ENCODE measurements at places on chromosomes 2 and 18.

DNA sequence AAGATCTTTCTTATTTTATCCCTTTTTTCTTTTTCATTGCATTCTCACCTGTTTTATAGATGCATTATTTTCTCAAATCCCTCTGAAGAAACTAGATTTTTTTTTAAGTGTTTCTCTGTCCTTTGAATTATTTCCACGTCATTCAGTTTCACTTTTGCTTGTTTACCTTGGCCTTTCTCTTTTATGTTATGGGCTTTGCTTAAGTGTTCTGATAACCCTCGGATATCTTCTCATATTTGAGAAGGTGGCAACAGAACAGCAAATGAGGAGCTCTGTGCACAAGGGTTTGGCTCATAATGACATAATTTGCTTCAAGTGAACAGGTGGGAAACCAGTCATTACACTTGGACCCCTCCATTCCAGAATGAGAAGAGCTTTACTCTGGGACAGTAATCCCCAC is 111.9 kb downstream of the C1D start:
- no peak for DNase-seq

DNA sequence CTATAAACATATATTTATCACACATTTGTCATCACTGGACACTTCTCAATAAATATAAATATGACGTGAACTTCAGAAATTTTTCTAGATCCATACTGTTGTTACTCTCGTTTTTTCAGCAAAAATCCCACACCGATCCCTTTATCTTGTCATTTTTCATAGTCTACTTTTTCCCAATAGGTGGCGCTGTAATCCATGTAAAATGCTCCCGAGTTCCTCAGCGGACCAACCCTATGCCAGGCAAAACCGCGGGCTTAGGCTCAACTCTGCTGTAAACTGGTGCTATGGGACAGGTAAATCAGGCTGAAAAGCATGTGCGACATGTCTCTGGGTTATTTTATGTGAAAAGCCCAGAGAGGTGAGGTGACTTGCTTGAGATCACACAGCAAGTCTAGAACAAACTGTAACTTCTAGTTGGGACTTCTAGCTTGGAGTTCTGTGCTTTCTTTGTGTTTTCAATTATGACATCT is 104.0 kb downstream of the COBLL1 start:
- DNase-seq, result peak; percentile 75

GRCh38 chr2:86143307-86143706 is 37.3 kb downstream of the PTCD3 start:
- DNase-seq, result no peak

GRCh38 chr18:23943104-23943503 is 71.5 kb upstream of the TTC39C start:
- DNase-seq, result no peak

- DNase-seq, result no peak
These were observed 577.9 kb upstream of the GCFC2 start for GRCh38 chr2:76288598-76288997.

DNA sequence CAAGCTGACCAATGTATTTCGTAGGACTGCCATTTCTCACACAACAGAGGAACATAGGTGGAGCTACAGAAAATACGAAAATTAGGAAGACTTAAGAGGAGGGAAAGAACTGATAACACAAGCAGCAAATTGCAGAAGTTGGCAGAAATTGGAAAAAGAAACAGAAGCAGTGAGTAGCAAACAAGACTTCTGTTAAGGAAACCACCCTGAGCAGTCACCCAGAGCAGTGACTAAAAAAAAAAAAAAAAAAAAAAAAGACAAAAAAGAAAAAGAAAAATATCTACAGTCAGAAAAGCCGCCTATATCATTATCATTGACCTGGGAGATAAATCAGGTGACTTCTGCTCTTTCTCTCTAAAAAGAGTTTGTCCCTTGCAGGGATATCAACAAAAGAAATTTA is 21.4 kb downstream of the STK17B start:
- DNase-seq, result no peak

DNA sequence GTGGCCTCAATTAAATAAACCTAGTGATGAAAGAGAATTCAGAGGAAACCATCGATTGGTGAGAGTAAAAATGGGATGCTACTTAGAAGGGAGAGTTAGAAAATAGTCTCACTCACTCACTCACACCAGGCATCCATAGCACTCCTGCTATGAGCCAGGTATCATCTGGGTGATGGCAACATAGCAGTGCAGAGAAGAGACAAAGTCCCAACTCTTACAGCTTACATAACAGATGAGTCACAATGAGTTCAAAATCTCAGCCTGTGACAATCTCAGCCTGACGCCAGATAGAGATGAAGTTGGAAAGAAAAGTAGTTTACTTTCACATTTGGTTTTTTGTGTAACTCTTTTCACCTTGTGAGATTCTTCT is 55.4 kb upstream of the THOC1 start:
- DNase-seq, result no peak

- peak; percentile 19 for DNase-seq
These were observed 276.2 kb upstream of the EPHA4 start for GRCh38 chr2:221848286-221848685.

DNA sequence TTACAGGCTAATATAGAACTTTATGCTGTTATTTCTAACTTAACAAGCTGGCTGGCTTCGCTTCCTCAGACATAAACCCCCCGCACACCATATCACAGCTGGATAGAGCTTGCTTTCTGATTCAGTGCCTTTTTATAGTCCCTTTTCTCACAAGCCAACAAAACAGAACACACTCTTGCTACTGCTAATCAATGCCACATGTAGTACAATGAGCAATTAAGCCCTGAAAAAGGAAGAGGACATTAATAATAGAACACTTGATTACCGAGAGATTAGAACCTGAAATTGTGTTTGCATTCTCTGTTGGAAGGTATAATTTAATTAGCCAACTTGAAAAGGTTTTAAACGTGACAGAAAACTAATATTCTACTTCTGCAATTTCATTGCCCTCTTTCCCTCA is 267.7 kb upstream of the CYRIA start:
- DNase-seq, result no peak

- peak; percentile 83 for DNase-seq
These were observed 142.6 kb upstream of the FHL2 start for GRCh38 chr2:105541189-105542050.

- no peak for DNase-seq
These were observed 175.8 kb downstream of the IRS1 start for GRCh38 chr2:226623587-226624368.

GRCh38 chr2:236512902-236513435 is 56.7 kb upstream of the ACKR3 start:
- DNase-seq, result peak; percentile 52

- DNase-seq, result peak; percentile 42
These were observed 66.7 kb downstream of the PTPN4 start for GRCh38 chr2:119826370-119826961.

DNA sequence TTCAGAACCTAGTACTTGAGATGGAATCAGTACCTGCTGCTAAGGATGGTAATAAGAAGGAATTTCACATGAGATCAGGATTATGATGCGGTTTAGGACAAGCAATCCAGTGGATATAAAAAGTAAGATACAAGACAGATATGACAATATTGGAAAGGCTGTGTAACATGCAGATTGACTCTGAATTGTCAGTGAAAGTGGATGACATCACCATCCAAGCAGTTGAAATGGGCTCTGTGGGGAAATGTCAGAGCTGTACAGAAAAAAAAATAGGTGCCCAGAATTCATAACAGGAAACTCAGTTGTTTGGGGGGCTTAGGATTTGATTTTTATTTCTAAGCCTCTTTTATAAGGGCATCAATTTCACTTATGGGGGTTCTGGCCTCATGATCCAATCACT is 438.3 kb downstream of the SPAG16 start:
- no peak for DNase-seq

GRCh38 chr2:172251231-172251630 is 148.5 kb upstream of the DLX2 start:
- DNase-seq, result no peak

DNA sequence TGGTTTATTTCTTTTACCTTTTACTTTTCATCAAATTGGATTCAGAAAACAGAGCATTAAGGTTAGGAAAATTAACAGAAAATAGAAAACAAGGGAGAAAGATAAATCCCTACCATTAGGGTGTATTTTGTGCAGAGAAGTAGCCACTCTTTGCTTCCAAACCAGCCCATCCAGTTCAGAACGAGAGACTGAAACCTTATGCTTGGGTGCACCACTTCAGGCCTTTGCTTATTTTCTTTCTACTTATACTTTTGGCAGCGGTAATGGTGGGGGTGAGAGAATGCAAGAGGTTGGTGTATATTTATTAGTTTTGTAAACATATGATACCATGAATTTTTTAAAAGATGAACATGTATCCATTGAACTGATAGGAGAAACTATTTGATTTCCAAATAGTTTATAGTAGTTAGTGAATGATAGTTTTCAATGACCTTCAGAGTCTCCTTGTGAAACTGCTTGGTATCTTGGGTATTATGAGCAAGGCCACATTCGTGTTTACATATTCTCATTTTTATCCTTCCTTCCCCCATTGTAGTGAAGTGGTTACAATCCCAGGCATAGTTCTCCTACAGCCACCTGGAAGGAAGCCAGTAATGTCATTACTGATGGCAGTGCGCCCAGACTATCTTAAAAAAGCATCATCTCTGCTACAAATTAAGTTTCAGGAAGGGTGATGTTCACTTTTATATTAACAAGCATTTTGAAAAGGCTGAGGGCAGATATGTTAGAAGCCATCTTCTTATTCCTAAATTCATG is 60.8 kb downstream of the MFSD6 start:
- DNase-seq, result peak; percentile 86

DNA sequence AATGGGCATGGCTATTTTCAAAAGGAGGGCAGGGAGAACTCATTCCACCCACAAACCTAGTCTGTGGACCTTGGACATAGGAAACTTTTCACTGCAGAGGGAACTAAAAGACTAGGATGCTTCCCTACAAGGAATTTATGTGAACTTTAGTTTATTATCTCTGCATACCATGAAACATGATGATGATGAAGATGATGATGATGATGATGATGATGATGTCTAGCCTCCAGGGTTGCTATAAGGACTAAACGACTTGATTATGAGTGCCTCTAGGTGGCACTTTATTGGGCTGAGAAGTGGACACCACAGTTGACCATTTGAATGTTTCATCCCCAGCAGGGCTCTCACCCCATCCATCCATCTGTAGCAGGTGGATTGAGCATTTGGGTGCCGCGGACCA is 260.0 kb upstream of the TCF4 start:
- no peak for DNase-seq

GRCh38 chr18:12318334-12318697 is 10.3 kb downstream of the TUBB6 start:
- DNase-seq, result no peak

- DNase-seq, result no peak
These were observed 102.6 kb downstream of the MTCL1 start for GRCh38 chr18:8808001-8808400.

GRCh38 chr2:13089971-13090370 is 373.2 kb downstream of the TRIB2 start:
- no peak for DNase-seq

DNA sequence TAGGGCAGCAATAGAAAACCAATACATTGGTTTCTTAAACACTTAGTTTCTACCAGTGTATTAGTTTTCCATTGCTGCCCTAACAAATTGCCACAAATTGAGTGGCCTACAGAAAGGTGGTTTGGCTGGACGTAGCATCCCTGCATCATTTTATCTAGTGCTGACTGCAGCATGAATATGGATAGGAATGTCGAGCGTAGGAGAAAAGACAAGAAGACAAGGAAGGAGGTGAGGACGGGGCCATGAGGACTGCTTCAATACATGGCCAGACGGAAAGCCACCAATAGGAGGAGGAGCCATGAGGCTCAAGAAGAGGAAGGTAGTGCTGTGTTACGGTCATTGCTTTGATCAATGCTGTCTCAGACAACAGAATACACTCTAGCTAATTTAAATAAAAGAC is 154.5 kb upstream of the NDUFV2 start:
- no peak for DNase-seq

- DNase-seq, result no peak
These were observed 27.6 kb downstream of the FEZ2 start for GRCh38 chr2:36570416-36570815.

- DNase-seq, result peak; percentile 6
These were observed 150.9 kb downstream of the CD8B2 start for GRCh38 chr2:106638043-106638442.

- peak; percentile 8 for DNase-seq
These were observed 342.9 kb downstream of the INSIG2 start for GRCh38 chr2:118431165-118431517.

- no peak for DNase-seq
These were observed 4.3 kb downstream of the SIX3 start for GRCh38 chr2:44945676-44946371.

GRCh38 chr2:95346231-95346737 is 49.1 kb downstream of the KCNIP3 start:
- peak; percentile 64 for DNase-seq

GRCh38 chr2:86426271-86426670 is 14.9 kb upstream of the KDM3A start:
- no peak for DNase-seq
